ENCODE measurements at places on chromosomes 7 and 10.

GRCh38 chr10:14758994-14759664, 15.6 kb downstream of the FAM107B start:
- DNase-seq = no peak

GRCh38 chr7:156279635-156280034, 360.9 kb upstream of the RNF32 start:
- DNase-seq = no peak

DNA sequence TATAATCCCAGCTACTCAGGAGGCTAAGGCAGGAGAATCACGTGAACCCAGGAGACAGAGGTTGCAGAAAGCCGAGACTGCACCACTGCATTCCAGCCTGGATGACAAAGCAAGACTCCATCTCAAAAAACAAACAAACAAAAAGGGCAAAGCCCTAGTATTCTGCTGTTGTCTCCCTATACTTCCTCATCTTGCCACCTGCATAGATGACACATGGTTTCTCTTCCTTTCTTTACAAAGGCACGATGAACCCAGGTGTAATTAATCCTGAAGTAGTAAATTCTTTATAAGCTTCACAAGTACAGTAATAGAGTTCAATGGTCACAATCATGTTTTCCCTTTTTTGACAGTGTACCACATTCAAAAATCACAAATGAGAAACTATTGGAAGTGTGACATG, 9.8 kb upstream of the ZNF727 start:
- DNase-seq = no peak

- peak; percentile 56 for DNase-seq
Measured at GRCh38 chr7:43105521-43106120, 6.8 kb upstream of the HECW1 start.

DNA sequence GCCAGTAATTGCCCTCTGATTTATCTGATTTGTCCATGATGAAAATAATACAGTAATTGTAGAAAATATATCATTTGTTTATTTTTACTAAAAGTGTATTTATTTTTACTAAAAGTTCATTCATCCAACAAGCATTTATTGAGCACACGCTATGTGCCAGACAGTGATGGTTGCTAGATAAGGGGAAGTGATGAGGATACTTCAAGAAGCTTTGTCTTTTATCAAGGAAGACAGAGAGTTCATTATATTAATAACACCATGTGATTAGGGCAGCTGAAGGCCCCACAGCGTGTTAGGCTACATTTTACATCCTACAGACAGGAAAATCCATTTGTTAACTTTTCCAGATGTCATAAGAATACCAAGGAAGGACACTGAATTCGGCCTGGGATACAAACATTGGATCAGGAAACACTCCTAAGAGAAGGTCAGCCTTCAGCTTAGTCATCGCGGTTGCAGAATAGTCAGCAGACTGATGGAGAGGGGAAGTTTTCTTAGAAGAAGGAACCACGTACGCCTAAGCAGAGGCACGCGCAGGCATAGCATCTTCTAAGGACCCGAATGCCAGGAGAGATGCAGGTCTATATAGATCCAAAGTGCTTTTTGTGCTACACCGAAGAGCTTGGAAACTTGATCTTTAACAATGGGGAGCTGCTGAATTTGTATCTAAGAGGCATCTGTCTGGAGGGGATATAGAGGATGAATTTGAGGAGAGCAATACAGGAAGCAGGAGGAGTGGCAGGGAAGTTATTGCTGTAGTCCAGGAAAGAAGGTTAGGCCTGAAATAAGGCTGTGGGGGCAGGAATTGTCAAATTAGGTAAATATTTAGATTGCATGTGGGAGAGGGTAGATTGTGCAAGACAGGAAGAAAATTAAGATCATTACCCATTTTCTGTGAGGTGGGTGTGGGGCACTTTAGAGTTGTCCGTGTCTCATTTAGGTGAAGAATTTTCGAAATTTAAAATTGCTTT, 85.7 kb downstream of the LRGUK start:
- peak; percentile 22 for DNase-seq

- DNase-seq = no peak
Measured at GRCh38 chr7:140525743-140526142, 46.4 kb upstream of the MKRN1 start.

GRCh38 chr10:88906921-88907320, 26.9 kb downstream of the STAMBPL1 start:
- DNase-seq = no peak

GRCh38 chr10:70584366-70584765, 18.2 kb downstream of the PRF1 start:
- no peak for DNase-seq

- DNase-seq = no peak
Measured at GRCh38 chr7:36775061-36775620, 50.8 kb upstream of the AOAH start.

GRCh38 chr7:125555916-125556315, 626.3 kb upstream of the POT1 start:
- DNase-seq = no peak

GRCh38 chr7:112084520-112084971, 121.7 kb downstream of the DOCK4 start:
- peak; percentile 28 for DNase-seq

GRCh38 chr10:110436554-110437350, 61.0 kb upstream of the DUSP5 start:
- no peak for DNase-seq

DNA sequence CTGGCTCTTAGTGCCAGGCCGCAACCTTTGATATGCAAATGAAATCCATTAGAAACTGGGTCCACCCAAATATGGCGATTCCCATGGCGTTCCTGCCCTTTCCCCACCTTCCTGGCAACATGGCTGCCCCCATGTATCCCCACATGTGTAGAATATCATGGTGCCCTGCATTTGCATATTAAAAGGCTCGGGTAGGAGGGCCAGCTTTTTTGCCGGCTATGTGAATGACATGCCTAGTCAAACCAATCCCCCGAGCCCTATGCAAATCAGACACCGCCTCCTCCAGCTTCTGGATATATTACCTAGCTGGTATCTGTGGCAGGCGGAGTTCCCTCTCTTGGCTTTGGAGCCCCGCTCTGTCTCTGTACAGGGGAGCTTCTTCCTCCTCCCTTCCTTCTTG, 18.3 kb downstream of the MMS19 start:
- DNase-seq = no peak

- no peak for DNase-seq
Measured at GRCh38 chr10:48813291-48813690, 126.3 kb downstream of the LRRC18 start.

DNA sequence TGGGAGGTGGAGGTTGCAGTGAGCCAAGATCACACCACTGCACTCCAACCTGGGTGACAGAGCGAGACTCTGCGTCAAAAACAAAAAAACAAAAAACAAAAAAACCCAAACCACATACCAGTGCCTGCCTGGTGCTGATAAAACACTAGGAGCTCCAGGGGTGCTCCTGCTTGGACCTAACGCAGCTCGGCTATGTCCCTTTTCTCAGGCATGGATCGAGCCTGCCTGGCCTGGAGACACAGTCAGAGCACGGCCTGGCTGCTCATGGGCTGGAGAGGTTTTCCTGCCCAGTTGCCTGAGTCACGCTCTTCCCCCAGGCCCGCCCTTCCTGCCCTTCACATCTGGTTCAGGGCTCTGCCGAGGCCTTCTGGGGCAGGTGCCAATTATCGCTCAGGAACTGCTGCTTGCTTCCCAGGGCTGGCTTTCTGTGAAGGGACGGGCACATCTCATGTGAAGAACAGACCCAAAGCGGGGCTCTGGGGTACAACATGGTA, 12.6 kb upstream of the NPFFR1 start:
- DNase-seq = peak; percentile 51

DNA sequence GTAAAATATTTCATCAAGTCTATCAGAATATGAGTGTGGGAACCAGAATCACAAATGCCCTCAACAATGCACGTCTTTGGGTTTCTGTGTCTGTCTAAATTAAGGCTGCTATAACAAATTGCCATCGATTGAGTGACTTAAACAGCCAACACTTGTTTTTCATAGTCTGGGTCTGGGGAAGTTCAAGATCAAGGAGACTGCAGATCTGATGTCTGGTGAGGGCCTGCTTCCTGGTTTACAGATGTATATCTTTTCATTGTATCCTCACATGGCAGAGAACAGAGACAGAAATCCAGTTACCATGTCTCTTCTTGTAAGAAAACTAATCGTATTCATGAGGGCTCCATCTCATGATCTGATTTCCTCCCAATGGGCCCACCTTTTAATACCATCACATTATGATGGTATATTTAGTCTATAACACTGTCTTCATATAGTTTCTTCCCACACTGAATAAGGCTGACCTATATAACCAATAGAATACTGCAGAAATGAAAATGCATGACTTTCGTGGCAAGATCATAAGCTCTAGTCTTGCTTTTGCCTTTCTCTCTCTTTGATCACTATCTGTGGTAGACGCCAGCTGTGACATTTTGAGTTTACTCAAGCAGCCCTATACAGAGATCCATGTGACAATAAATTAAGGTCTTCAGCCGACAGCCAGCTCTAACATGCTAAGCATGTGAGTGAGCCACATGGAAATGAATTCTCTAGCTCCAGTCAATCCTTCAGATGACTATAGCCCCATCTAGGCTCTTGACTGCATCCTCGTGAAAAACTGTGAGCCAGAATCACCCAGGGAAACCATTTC, 51.9 kb downstream of the THSD7A start:
- no peak for DNase-seq

DNA sequence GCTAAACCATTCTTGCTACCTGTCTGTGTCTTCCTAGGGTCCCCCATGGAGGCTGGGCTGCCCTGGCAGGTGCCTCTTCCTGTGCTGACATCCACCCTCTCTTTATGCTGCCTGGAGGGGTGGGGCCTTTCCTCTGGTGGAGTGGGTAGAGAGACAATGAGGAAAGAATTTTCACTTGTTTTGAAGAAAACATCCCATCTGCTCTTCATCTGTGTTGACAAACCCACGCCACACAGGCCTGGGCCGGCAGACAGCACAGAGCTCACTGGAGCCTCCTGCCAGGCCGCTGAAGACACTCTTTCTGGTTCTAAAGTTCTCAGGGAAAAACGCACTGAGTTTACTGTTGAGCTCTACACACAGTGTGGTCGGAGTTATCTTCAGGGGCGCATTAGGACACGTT, 328.2 kb downstream of the GLRX3 start:
- no peak for DNase-seq

GRCh38 chr10:100528123-100528886, 1.4 kb downstream of the NDUFB8 start:
- no peak for DNase-seq

GRCh38 chr7:50598460-50599343, 33.5 kb upstream of the DDC start:
- DNase-seq = no peak

DNA sequence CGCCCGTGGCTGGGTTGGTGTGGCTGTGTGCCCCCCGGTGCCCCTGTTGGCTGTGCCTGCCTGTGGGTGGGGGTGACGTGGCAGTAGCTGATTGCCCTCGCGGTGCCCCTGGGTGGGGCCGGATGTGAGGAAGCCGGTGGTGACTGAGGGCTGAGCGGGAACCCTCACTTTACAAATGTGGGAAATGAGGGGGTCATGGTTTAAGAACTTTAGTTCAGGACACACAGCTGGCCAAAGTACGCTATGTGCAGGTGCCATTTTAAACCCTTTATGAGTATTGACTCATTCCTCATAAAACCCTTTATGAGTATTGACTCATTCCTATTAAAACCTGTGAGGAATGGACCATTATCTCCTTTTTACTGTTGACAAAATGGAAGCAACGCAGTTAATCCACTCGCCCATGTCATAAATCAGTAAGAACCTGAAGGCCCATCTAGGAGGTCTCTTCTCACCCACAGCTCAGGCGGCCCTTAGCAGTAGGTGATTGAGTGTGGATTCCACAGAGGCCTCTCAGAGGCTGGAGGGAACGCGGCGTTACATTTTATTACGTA, 290.1 kb upstream of the COBL start:
- DNase-seq = no peak

GRCh38 chr10:77391605-77392235, 245.9 kb downstream of the KCNMA1 start:
- peak; percentile 54 for DNase-seq

All from skeletal muscle cell (primary cell).